DND-41 (cell line): ENCODE measurements at places on chromosomes 1 and 21.

GRCh38 chr1:219582296-219582695 is 30.6 kb downstream of the ZC3H11B start:
- no peak for DNase-seq

DNA sequence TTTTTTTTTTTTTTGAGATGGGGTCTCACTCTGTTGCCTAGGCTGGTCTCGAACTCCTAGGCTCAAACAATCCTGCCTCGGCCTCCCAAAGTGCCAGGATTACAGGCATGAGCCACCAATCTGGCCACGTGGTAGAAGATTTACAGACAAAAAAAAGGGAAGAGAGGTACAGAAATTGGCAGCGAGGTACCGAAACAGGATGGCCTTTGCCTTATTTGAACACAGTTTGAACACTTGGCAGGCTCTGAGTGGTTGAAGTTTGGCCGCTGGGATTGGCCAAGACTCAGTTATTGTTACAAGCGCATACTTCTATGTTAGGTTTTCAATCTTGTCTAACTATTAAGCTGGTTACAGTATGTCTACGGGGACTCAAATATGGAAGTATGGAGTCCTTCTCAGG is 6.2 kb upstream of the AADACL4 start:
- no peak for DNase-seq

GRCh38 chr1:215114154-215114933 is 31.8 kb downstream of the KCNK2 start:
- no peak for DNase-seq

GRCh38 chr1:231719485-231720183 is 93.0 kb downstream of the DISC1 start:
- DNase-seq = no peak

GRCh38 chr1:101044749-101045148 is 19.2 kb upstream of the DPH5 start:
- DNase-seq = no peak
